ENCODE measurements at places on chromosomes 5 and 9. TPM values are rescaled to one million over a fixed set of nuclear protein-coding genes. Genes with fewer than 3 reads are reported as not detected.

The FAM200C gene
- 2.3 TPM for total RNA-seq

GRCh38 chr5:57818397-57818796, 335.8 kb upstream of the ACTBL2 start:
- peaks cover 16% of the 10 kb centered on the region for H3K36me3 ChIP-seq
- peaks cover 50% of the 10 kb centered on the region for H3K4me1 ChIP-seq
- DNase-seq: no peak
- H3K27ac ChIP-seq: no peak overlapping the region
- H3K4me3 ChIP-seq: no peak overlapping the region
- H3K27me3 ChIP-seq: peaks cover 1% of the 10 kb centered on the region

DNA sequence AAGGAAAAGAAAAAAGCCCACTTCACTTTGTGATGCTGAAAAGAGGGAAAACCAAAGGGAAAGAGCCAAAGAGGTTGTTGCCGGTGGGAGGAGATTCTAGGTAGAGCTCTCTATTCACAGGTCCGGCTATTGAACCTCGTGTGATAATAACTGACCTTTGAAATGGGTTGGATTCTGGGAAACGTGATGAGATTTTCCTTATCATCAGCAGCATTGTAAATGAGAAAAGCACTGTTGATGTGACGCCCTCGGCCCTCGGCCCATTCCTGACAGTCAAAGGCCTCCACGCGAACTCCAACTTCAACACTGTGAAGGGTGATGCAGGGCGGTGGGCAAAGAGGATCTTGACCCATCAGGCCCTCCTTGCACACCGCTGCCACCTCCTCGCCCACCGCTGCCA, 43.3 kb downstream of the ZCCHC9 start:
- peaks cover 5% of the 10 kb centered on the region for H3K27me3 ChIP-seq
- no peak overlapping the region for H3K4me3 ChIP-seq
- no peaks in the 10 kb centered on the region for H3K36me3 ChIP-seq
- no peak for DNase-seq

DNA sequence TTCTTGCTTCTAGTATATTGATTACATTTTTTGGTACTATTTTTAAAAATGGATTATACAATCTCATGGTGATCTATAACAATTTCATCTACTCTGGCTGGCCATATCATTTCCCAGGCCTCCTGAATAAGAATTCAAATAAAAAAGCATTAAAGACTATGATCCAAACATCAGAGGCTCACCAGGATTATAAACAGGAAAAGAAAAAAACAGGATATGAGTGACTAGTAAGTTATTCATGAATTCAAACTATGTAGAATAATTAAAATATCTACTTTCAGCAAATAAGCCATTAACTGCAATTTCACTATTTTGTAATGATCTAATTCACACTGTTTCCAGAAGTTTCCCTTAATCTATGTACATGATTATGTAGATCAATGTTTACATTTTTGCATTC, 293.1 kb upstream of the CDH6 start:
- no peak overlapping the region for H3K27ac ChIP-seq
- no peaks in the 10 kb centered on the region for H3K4me1 ChIP-seq
- H3K27me3 ChIP-seq: no peaks in the 10 kb centered on the region
- DNase-seq: no peak
- H3K36me3 ChIP-seq: no peaks in the 10 kb centered on the region
- H3K4me3 ChIP-seq: no peak overlapping the region

- H3K4me3 ChIP-seq: no peak overlapping the region
- DNase-seq: no peak
Measured at GRCh38 chr9:18421391-18421790, 52.6 kb upstream of the ADAMTSL1 start.

Measured in HFFc6 (cell line).